ENCODE measurements at places on chromosomes 7 and 10.

GRCh38 chr10:98361131-98362025 lies 53.6 kb downstream of the PYROXD2 start:
- no peak for DNase-seq

GRCh38 chr7:80450621-80451308 lies 61.1 kb downstream of the GNAT3 start:
- DNase-seq = no peak

DNA sequence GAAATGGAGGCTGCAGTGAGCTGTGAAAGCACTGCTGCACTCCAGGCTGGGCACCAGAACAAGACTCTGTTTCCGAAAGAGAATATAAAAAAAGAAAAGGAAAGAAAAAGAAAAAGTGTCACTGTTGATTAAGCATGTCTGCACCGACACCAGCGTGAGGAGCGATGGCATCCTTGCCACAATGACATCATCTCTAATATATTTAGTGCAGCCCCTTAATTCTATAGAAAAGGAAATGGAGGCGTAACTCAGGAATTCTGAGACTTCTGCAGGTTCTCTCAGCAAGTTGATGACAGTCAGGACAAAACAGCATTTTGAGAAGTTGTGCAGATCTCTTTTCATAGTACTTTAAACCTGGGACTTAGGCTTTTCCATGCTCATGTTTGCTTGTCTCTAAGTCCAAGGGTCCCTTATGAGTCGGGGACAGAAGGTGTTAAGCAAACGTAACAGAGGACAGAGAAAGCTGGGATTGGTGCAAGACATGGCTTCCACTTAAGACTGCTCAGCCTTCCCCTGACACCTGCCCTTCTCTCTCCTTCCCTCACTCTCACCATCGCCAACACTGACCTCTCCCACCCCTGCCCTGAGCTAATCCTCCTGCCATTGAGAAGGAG lies 16.9 kb upstream of the ANKRD1 start:
- DNase-seq = no peak

DNA sequence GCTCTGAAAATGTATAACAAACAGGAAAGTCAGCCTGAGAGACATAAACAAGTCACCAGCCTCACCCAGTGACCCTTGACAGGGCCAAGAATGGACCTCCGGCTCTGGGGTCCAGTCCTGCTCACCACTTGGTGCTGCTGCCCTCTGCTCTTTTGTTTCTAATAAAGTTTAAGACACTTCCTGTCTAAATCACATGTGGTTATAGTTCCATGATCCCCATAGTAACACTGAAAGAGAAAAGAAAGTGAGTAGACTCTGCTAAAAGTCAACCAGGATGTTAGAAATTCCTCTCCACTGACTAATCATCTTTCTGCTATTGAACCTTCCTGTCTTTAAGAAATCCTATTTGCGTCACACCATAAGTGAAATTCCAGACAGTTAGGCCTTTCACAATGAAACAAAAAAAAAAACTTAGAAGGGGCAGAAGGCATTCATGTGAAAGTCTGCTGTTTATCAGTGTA lies 179.2 kb upstream of the BET1 start:
- DNase-seq = no peak

DNA sequence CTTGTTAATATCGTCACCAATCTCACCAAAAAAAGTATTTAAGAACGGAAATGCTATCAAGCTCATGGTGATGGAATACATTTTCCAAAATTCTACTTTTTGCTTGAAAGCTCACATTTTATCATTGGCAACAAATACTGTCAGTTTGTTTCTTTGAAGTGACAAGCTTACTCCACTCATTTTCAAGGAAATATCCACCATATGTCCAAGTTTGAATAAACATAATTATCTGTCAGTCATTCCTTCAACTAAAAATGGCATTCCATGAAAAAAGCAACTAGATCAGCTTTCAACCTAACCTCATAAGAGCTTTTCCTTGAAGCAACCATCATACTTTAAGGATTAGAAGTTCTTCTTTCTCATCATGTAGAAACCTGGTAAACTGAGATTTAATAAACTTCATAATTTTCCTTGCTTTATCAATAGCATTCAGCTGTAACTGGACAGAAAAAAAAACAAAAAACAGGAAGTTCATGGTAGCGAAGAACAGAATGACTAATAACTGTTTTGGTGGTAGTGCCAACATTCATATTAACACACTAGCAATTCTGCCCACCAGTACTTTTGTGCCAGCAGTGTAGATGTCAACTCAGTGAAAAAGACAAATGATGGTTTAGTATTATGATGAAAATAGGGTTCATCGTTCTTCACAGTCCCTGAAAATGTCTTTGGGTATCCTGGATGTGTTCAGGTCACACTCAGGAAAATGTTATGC lies 764.9 kb downstream of the GRM8 start:
- DNase-seq = no peak

- peak; percentile 65 for DNase-seq
Measured at GRCh38 chr7:105013816-105014692, at the start of gene KMT2E. KMT2E (plus strand) TSS chr7:105014205; CDS start chr7:105040953, 26,748 bp downstream.

- no peak for DNase-seq
Measured at GRCh38 chr10:63675171-63675570, 154.0 kb downstream of the REEP3 start.

DNA sequence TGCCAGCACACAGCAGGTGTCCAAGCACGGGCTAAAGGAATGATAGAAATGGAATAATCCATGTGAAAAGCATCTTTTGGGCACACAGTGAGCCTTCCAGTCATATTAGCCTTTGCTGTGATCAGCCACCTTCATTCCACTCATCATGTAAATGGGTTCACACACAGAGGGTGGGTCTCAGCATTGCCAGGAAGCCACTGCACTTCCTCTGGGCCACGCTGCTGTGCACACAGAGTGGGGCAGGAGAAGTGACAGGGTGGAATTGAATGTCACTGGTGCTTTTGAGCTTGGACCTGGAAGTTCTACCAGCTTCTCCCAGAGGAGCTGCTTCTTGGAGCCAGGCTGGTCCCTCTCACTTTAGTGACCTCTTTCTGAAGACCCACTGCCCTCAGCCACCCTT lies 203.5 kb downstream of the USP6NL start:
- DNase-seq = no peak

DNA sequence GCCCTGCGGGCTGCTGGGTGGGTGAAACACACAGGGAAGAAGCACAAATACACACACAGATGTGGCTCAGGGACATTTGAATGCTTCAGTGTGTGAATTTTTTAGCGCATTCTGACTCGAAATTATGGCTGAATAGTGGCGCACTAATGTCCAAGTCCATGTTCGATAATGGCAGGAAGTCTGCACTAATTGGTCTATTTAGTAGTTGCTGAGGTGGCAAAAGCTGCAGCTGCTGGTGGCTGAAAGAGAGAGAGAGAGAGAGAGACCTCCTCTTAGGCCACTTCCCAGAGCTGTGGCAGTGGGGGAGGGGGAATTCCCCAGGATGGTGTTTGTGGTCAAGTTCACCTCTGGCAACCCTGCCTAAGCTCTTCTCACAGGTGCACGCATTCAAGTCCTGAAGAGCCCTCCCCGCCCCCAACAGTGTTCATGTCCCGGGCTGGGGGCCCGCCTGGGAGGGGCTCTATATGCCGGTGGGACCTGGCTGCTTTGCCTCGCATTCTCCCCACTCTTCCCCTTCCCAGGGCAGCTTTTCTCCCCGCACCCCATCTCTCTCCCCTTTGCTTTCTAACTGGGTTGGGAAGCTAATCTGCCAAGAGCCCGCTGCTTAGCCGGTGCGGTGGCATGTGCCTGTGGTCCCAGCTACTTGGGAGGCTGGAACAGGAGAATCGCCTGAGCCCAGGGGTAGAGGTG lies 6.0 kb upstream of the MNX1 start:
- no peak for DNase-seq

DNA sequence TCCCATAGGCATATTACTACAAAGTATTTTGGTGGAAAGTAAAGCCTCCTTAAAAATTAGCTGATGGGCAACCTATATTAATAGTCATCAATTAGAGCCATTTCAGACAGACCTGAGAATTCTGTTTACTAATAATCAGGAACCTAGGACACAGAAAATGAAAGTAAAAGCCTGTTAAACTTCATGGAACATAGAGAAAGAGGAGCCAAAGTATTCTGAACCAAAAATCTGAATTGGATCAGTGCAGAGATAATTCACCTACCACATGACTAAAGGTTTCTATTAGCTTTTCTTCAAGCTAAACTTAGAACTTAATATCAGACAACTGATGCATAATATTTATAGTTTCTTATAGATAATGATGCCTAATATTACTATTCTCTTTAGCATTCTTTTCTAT lies 204.5 kb upstream of the RHOBTB1 start:
- DNase-seq = no peak

DNA sequence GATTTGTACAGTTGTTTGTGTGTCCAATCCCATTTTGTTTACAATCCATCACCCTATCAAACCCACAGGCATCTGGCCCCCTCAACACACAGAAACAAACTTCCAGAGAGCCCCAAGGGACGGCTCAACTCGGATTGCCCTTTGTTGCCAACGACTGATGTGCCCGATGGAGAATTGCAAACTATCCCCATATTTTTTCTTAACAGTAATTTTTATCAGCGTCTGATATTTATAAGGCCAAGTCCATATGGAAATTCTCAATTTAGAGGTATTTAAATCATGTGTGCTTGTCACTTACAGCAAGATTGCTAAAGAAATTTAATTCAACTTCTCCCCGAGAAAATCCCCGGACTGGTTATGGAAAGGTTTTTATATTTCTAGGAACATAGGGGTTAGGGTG lies 113.9 kb upstream of the NPS start:
- DNase-seq = no peak

DNA sequence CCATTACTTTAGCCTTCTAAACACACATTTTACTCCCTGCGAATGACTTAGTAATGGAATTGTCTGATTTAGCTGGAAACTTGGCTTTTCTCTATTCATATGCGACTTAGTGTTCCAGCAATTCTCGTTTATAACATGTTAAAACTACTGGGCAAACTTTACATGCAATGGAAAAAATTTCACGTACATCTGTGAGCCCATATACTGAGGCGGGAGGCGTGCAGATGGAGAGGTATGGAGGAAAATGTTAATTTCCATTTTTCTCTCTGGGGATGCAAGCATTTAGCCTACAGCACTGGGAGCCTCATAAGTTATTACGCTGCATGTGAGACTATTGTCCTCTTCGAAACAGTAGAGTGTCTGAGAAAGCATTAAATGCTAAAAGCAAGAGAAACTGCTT lies 591.5 kb upstream of the ANKRD30A start:
- no peak for DNase-seq

DNA sequence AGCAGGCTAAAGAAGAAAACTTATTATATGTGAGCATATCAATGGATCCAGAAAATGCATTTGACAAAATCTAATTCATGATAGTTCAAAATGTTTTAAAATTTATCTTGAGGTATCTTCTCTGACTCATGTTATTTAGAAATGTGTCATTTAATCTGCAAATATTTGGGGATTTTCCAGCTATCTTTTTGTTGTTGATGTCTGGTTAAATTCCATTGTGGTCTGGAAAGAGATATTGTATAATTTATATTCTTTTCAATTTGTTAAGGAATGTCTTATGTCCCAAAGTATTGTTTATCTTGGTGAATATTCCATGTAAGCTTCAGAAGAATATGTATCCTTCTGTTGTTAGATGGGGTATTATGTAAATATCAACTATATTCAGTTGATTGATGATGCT lies 942.5 kb downstream of the KCNMA1 start:
- DNase-seq = no peak

- DNase-seq = no peak
Measured at GRCh38 chr7:1961701-1962276, 271.0 kb downstream of the MAD1L1 start.

DNA sequence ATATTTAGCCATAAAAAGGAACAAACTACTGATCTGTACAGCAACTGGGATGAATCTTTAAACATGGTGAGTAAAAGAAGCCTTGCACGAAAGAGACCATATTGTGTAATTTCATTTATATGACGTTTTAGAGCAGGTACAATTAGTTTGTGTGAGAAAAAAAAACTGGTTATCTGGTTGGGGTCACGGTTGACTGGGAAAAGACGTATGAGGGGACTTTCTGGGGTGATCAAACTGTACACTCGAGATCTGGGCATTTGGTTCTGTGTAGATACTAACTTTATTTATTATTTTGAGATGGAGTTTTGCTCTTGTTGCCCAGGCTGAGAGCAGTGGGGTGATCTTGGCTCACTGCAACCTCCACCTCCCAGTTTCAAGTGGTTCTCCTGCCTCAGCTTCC lies 4.2 kb downstream of the PRKRIP1 start:
- DNase-seq = no peak

- no peak for DNase-seq
Measured at GRCh38 chr10:103551619-103552602, 58.4 kb downstream of the NEURL1 start.

GRCh38 chr10:91536111-91536510 lies 96.8 kb downstream of the PPP1R3C start:
- DNase-seq = no peak

- peak; percentile 77 for DNase-seq
Measured at GRCh38 chr10:99612167-99612831, 7.9 kb downstream of the SLC25A28 start.

DNA sequence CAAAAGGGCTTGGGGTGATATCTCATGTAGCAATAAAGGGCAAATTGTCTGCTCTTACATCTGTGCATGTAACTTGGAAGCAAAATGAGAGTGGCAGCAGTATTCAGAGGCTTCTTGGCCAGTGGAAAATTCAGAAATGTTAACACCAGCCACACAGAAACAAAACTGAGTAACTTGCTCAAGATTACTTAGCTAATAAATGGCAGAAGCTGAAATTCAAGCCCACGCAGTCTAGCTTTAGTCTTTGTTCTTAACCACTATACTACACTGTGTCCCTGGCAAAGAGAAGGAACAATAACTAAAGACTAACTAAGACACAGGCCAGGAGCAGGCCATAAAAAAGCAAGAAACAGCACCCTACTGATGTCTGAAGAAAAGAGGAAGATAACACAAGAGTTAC lies 185.9 kb upstream of the ASAH2 start:
- DNase-seq = no peak

GRCh38 chr7:156100086-156100485 lies 287.8 kb upstream of the SHH start:
- no peak for DNase-seq

DNA sequence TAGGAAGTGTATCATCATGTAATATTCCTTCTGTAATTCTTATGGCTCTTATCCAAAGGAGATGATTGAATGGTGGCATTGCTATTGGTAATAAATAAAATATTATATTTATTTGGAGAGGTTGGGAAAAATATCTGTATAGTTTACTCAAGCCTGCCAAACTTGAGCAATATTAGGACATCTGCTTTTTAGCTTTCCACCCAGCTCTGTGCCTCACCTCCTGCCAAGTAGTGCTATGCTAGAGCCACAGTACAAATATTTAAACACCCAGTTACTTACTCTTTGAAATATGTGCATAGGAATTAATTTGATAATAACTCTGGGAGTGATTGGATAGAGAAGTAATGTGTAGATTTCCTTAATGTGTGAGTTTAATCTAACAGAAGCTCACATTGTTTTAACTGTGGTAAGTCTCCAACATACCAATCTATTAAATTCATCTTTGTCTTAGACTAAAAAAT lies 129.2 kb downstream of the BBS9 start:
- DNase-seq = no peak

Measured in HEK293T (cell line).